Mesendoderm (in vitro differentiated cells): ENCODE measurements at places on chromosomes 3 and 15.
A peak's percentile ranks its signal among the peaks of the same experiment; 100 is the strongest.

DNA sequence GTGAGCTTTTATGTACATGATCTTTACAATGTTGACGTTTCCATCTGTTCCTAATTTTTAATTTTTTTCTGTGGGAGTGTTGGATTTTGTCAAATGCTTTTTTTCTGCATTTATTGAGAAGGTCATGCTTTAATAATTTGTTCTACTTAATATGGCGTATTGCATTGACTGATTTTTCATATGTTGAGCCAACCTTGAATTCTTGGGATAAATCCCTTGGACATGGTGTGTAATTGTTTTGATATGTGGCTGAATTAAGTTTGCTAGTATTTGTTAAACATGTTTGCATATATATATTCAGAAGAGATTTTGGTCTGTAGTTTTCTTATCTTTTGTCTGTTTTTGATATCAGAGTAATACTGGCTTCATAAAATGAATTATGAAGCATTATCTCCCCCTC, 256.7 kb downstream of the EDEM1 start:
- no peaks in the 10 kb centered on the region for H3K36me3 ChIP-seq
- no peaks in the 10 kb centered on the region for H3K27me3 ChIP-seq
- H3K27ac ChIP-seq, result no peak overlapping the region
- H3K4me3 ChIP-seq, result no peak overlapping the region
- no peak for DNase-seq

- H3K36me3 ChIP-seq, result no peaks in the 10 kb centered on the region
- H3K27me3 ChIP-seq, result no peaks in the 10 kb centered on the region
- H3K4me3 ChIP-seq, result no peak overlapping the region
- no peak overlapping the region for H3K27ac ChIP-seq
- DNase-seq, result no peak
Observed at GRCh38 chr3:3081381-3082233, 28.6 kb downstream of the IL5RA start.

DNA sequence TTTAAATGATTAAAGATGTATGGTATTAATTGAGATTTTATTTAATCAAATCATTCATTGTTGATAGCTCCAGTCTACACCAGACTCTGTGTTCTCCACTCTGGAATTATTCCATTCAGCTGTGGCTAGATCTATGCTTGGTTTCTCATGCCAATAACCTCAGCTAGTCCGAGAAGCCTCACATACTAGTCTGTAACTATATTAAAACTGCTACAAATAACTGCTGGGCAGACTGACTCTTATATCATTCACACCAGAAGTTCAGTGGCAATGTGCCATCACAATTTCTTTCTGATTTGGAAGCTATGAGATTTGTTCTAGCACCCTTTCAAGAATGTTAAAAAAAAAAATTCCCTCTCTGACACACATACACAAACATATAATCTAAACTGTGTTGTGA, 947.3 kb downstream of the ROBO1 start:
- no peak overlapping the region for H3K4me3 ChIP-seq
- DNase-seq, result no peak
- no peaks in the 10 kb centered on the region for H3K27me3 ChIP-seq
- no peaks in the 10 kb centered on the region for H3K36me3 ChIP-seq
- H3K27ac ChIP-seq, result no peak overlapping the region

DNA sequence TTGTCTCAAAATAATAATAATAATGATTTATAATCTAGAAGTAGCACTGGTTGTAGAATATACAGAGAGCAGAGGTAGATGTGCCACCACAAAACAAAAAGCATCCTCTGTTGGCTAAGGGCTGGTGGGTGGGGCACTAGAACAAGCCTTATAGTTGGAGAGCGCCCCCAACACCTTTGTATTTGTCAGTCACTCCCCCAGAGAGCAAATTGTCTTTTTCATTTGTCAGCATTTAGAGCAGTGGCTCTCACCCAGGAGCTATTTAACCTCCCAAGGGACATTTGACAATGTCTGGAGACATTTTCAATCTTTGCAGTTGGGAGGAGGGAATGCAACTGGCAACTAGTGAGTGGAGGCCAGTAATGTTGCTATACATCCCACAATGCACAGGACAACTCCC, 6.3 kb downstream of the KAT2B start:
- no peaks in the 10 kb centered on the region for H3K36me3 ChIP-seq
- no peak for DNase-seq
- H3K4me3 ChIP-seq, result no peak overlapping the region
- H3K27ac ChIP-seq, result no peak overlapping the region
- H3K27me3 ChIP-seq, result no peaks in the 10 kb centered on the region

DNA sequence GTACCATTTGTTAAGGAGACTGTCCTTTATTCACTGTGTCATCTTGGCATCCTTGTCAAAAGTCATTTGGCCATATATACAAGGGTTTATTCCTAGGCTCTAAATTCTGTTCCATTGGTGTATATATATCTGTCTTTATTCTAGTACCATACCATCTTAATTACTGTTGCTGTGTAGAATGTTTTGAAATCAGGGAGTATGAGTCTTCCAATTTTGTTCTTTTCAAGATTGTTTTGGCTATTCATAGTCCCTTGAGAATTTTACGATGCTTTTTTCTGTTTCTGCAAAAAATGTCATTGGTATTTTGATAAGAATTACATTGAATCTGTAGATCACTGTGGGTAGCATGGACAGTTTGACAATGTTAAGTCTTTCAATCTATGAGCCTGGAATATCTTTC, 28.7 kb downstream of the PFN2 start:
- no peaks in the 10 kb centered on the region for H3K27me3 ChIP-seq
- no peak for DNase-seq
- H3K27ac ChIP-seq, result no peak overlapping the region

DNA sequence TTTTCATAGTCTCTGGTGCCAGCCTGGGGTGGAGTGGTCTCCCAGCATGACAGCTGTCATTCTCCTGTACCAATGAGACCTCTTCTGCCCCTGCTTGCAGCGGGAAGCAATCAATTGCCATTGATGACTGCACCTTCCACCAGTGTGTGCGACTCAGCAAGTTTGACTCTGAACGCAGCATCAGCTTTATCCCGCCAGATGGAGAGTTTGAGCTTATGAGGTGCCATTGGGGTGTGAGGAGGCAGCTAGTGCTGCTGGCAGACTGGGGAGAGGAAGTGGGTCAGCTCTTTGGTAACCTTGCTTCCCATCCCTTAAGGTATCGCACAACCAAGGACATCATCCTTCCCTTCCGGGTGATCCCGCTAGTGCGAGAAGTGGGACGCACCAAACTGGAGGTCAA, 4.4 kb upstream of the ABCF3 start:
- peaks cover 14% of the 10 kb centered on the region for H3K4me1 ChIP-seq
- no peak for DNase-seq
- H3K27me3 ChIP-seq, result no peaks in the 10 kb centered on the region

GRCh38 chr15:60710656-60711055, 231.7 kb upstream of the ICE2 start:
- no peak overlapping the region for H3K27ac ChIP-seq
- H3K36me3 ChIP-seq, result no peaks in the 10 kb centered on the region
- DNase-seq, result no peak

- no peaks in the 10 kb centered on the region for H3K27me3 ChIP-seq
- H3K27ac ChIP-seq, result no peak overlapping the region
- DNase-seq, result peak; percentile 49
- no peaks in the 10 kb centered on the region for H3K36me3 ChIP-seq
Observed at GRCh38 chr3:10234526-10235230, 13.6 kb upstream of the TATDN2 start.

- no peak overlapping the region for H3K27ac ChIP-seq
- H3K36me3 ChIP-seq, result no peaks in the 10 kb centered on the region
- no peak overlapping the region for H3K4me3 ChIP-seq
- H3K4me1 ChIP-seq, result no peaks in the 10 kb centered on the region
- H3K27me3 ChIP-seq, result no peaks in the 10 kb centered on the region
Observed at GRCh38 chr15:88878720-88879184, 16.6 kb downstream of the HAPLN3 start.

- no peaks in the 10 kb centered on the region for H3K36me3 ChIP-seq
- no peak overlapping the region for H3K27ac ChIP-seq
- no peak overlapping the region for H3K4me3 ChIP-seq
- no peaks in the 10 kb centered on the region for H3K4me1 ChIP-seq
- H3K27me3 ChIP-seq, result no peaks in the 10 kb centered on the region
- peak; percentile 65 for DNase-seq
Observed at GRCh38 chr3:133295199-133295901, 104.5 kb upstream of the BFSP2 start.

GRCh38 chr15:100053474-100054121, 288.2 kb downstream of the ADAMTS17 start:
- no peak overlapping the region for H3K27ac ChIP-seq
- no peak for DNase-seq
- H3K36me3 ChIP-seq, result no peaks in the 10 kb centered on the region
- H3K4me1 ChIP-seq, result no peaks in the 10 kb centered on the region
- no peak overlapping the region for H3K4me3 ChIP-seq

- peaks cover 3% of the 10 kb centered on the region for H3K4me1 ChIP-seq
- peak; percentile 75 for DNase-seq
- no peak within 1 kb of the TSS for H3K27ac ChIP-seq
- H3K27me3 ChIP-seq, result peaks cover 8% of the 10 kb centered on the region
- H3K36me3 ChIP-seq, result no peaks in the 10 kb centered on the region
- peak within 1 kb of the TSS; percentile 62 for H3K4me3 ChIP-seq
Observed at GRCh38 chr3:38029400-38030125, at the start of gene PLCD1. PLCD1 (minus strand) TSS chr3:38029642; CDS start chr3:38029539, 103 bp downstream.

GRCh38 chr3:150557725-150558124, 11.1 kb downstream of the EIF2A start:
- no peak overlapping the region for H3K27ac ChIP-seq
- no peaks in the 10 kb centered on the region for H3K27me3 ChIP-seq
- H3K4me3 ChIP-seq, result no peak overlapping the region
- peaks cover 2% of the 10 kb centered on the region for H3K36me3 ChIP-seq
- no peak for DNase-seq

DNA sequence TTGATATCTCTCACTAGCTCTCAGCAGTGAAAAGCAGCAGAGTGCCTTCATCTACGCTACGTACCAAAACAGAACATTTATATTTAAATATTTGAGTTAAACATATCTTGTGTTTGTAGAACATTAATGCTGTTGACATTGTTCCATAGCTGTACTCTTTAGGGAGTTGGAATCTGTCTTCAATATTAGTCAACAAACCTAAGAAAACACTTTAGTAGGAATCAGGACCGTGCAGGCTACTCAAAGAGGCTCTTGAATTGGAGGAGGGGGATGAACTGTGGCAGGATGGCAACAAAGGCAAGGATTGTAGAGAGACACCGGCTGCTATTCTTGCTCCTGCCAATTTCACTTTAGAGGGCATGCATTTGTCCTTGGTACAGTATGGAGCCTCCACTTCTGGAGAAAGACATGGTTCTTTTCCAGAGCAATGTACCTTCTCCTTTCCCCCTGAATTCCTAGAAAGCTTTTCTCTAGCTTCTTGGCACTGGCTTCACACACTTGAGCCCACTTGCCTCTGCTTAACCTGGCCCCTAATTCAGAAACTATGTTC, 265.9 kb downstream of the CD47 start:
- no peak overlapping the region for H3K27ac ChIP-seq
- H3K4me1 ChIP-seq, result no peaks in the 10 kb centered on the region
- DNase-seq, result no peak
- no peaks in the 10 kb centered on the region for H3K36me3 ChIP-seq
- H3K4me3 ChIP-seq, result no peak overlapping the region

- H3K36me3 ChIP-seq, result no peaks in the 10 kb centered on the region
- H3K27me3 ChIP-seq, result no peaks in the 10 kb centered on the region
- DNase-seq, result no peak
- no peak overlapping the region for H3K4me3 ChIP-seq
- H3K4me1 ChIP-seq, result no peaks in the 10 kb centered on the region
- H3K27ac ChIP-seq, result no peak overlapping the region
Observed at GRCh38 chr3:4091786-4092185, 211.4 kb upstream of the SETMAR start.

- no peak for DNase-seq
- H3K27ac ChIP-seq, result no peak overlapping the region
- no peaks in the 10 kb centered on the region for H3K4me1 ChIP-seq
- no peak overlapping the region for H3K4me3 ChIP-seq
- H3K36me3 ChIP-seq, result no peaks in the 10 kb centered on the region
Observed at GRCh38 chr15:81255958-81256320, 59.3 kb downstream of the IL16 start.

- H3K36me3 ChIP-seq, result no peaks in the 10 kb centered on the region
- no peaks in the 10 kb centered on the region for H3K4me1 ChIP-seq
- H3K27ac ChIP-seq, result no peak overlapping the region
- H3K4me3 ChIP-seq, result no peak overlapping the region
- no peaks in the 10 kb centered on the region for H3K27me3 ChIP-seq
Observed at GRCh38 chr3:72633534-72633933, 214.7 kb downstream of the SHQ1 start.

- H3K27ac ChIP-seq, result no peak overlapping the region
- peak; percentile 36 for DNase-seq
- H3K4me3 ChIP-seq, result no peak overlapping the region
- H3K4me1 ChIP-seq, result no peaks in the 10 kb centered on the region
- H3K27me3 ChIP-seq, result no peaks in the 10 kb centered on the region
Observed at GRCh38 chr15:93217343-93217742, 128.3 kb upstream of the RGMA start.

- H3K27ac ChIP-seq, result no peak overlapping the region
- H3K4me1 ChIP-seq, result no peaks in the 10 kb centered on the region
- peak; percentile 75 for DNase-seq
- H3K36me3 ChIP-seq, result no peaks in the 10 kb centered on the region
- H3K27me3 ChIP-seq, result no peaks in the 10 kb centered on the region
- no peak overlapping the region for H3K4me3 ChIP-seq
Observed at GRCh38 chr3:25572919-25573385, 91.8 kb downstream of the TOP2B start.

DNA sequence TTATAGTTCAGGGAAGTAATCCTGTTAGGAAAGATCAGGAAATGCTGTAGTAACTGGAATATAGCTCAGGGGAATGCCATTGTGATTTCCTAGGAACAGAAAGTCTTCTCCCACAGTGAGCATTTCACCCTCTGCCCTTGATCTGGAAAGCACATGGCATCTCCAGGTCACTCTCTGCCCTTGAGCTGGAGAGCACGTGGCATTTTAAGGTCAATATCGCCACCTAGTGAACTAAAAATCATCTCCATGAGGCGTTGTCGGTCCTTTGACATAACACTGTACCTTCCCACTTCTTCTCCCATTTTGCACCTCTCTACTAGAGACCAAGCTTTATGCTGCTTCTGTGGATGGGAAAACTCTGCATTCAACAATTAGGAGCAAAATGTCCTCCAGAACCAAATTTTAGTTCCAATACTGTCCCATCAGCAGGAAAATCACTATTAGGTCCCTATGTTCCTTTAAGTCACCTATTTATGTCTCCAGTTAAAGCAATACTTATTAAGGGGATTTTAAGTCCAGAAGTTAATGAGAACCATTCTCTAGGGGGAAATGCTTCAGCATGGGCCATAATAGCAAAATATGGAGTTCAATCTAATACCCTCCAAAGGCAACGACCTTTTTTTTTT, 54.7 kb upstream of the GK5 start:
- no peaks in the 10 kb centered on the region for H3K36me3 ChIP-seq
- no peak overlapping the region for H3K4me3 ChIP-seq
